Right lobe of liver (tissue), 6 donors: ENCODE measurements at places on chromosomes 2 and 18.

DNA sequence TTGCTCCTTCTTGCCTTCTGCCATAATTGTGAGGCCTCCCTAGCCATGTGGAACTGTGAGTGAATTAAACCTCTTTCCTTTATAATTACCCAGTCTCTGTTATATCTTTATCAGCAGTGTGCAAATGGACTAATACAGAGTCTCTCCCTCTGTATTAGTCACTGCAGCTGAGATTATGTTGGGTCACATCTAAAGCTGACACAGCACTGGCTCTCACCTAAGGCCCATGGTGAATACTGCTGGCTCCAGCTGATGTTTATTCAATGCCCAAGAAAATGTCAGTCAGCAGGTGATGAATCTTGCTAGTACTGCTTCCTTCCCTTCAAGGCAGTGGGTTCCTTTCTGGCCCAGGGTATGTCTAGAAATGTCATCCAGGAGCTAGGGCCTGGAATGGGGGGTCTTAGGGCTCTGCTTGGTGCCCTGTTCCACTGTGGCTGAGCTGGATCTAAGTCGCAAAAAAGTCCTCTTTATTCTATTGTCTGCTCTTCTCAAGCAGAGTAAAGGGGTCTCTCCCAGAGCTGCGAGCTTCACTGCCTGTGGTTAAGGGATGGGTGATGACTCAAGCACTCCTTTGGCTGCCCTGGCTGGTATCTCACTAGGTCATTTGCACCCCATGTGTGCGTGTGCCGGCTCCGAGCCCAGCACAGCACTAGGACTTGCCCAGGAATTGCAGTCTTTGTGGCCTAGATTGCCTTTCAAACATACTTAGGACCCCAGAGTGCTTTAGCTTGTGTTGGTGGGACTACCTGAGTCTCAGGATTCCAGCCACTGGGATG lies 29.9 kb downstream of the PPP1R1C start:
- no peak for DNase-seq

GRCh38 chr2:37800176-37800858 lies 124.8 kb upstream of the RMDN2 start:
- no peak for DNase-seq

DNA sequence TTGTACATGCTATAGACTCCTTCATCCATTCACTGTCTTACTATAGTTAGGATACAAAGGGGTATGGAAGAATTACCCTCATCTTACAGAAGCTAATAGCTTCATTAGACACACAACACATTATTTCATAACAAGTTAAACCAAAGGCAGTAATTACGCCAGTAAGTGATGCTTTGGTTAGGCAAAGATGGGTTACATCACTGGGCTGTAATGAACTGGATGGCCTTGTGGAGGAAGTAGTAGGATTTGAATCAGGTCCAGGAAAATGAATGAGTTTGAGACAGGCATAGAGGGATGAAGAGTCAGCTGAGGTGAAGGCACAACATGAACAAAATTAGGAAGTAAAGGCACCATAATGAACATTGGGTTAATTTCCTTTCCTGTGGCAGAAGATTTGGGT lies 80.1 kb downstream of the SOCS6 start:
- DNase-seq, result no peak

GRCh38 chr18:33697498-33697897 lies 119.5 kb downstream of the ASXL3 start:
- DNase-seq, result no peak

GRCh38 chr2:215027779-215028178 lies 110.6 kb downstream of the ABCA12 start:
- DNase-seq, result no peak

GRCh38 chr18:9441061-9441460 lies 34.3 kb upstream of the RALBP1 start:
- DNase-seq, result no peak

GRCh38 chr18:2979871-2980790 lies 32.8 kb downstream of the LPIN2 start:
- peak; percentile 63 for DNase-seq

DNA sequence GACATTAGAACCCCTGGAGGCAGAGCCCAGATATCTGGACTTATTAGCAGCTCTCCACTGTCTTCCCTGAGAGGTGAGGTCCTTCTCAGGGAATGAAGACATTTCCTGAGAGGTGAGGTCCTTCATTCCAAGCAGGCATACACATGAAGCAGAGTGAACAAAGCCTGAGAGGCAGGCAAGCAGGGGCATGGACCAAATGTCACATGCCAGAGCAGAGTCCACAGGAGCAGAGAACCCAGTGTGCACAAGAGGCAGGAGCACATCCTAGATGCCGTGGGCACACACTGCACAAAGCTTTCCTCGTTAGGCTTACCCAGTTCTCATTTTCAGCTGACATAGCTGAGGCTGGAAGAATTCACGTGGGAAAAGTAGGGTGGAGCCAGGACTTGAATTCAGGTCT lies 759.9 kb upstream of the HS6ST1 start:
- DNase-seq, result no peak

GRCh38 chr2:24899361-24899910 lies 20.6 kb downstream of the ADCY3 start:
- DNase-seq, result no peak

GRCh38 chr2:117537032-117537431 lies 277.5 kb upstream of the DDX18 start:
- no peak for DNase-seq

DNA sequence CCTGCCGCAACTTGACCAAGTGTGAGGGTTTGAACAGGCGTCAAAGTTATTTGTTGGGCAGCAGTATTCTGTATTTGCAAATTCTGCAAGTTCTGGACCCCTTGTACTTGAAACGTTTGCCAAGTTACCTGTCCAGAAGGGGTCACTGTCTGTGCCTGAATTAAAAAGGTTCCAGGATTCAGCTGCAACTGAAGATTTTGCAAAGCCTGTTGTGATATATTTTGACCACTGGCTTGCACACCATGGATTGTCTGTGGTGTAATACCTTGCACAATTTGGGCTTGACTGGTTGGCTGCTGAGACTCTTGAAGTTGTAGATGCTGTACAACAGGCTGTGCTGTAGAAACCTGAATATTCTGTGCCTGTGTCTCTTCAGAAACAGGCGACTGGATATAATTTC lies 10.2 kb downstream of the SP3 start:
- no peak for DNase-seq

DNA sequence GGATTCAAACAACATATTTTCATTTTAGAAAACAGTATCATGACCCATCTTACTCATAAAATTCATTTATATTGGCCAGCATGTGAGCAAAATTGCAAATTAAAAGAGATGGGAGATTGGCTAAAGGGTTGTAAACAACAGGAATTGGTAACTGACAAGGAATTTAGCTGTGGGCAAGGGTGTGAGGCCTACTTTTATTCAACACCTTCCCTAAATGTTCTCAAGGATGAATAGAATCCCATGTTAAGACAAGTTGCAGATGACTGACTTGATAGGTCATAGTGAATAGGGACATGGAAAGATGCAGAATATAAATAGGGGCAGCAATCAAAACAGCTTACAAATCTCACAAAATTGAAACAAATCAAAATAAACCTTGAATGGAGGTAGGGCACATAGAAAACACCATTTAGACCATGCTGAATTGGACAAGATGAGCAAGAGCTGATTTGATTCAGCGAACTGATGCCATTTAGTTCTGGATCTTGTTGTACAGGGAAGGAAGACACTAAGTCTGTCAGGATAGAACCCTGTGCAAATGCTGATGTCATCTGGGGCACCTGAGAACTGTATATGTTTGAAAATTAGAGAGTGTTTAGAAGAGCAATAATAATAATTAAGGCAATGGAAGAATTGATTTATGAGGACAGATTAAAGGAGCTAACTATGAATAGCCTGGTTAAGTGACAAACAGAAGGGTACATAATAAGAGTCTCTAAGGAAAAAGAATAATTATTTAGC lies 509.7 kb downstream of the ZEB2 start:
- no peak for DNase-seq

DNA sequence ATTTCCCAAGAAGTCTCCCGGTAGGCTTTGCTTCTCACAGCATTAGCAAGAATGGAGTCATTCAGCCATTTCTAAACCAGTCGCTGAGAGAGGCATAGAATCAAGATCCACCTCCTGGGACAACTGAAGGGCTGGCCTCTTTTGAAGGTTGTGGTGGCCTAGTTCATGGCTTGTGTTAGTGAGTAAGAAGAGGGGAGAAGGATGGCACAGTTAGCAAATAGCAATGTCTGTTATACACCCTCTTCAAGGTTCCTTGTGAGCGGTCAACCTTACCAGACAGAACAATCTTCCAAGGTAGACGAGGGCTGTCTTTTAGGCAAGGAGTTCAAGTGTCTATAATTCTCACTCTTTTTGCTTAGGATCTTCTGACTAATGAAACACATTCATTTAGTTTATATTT lies 35.4 kb upstream of the DNAH7 start:
- DNase-seq, result no peak

- no peak for DNase-seq
Observed at GRCh38 chr2:121187351-121187981, 97.5 kb downstream of the TFCP2L1 start.

GRCh38 chr2:55999231-55999630 lies 75.6 kb upstream of the EFEMP1 start:
- DNase-seq, result no peak

GRCh38 chr2:59658906-59659635 lies 894.4 kb downstream of the BCL11A start:
- DNase-seq, result no peak

DNA sequence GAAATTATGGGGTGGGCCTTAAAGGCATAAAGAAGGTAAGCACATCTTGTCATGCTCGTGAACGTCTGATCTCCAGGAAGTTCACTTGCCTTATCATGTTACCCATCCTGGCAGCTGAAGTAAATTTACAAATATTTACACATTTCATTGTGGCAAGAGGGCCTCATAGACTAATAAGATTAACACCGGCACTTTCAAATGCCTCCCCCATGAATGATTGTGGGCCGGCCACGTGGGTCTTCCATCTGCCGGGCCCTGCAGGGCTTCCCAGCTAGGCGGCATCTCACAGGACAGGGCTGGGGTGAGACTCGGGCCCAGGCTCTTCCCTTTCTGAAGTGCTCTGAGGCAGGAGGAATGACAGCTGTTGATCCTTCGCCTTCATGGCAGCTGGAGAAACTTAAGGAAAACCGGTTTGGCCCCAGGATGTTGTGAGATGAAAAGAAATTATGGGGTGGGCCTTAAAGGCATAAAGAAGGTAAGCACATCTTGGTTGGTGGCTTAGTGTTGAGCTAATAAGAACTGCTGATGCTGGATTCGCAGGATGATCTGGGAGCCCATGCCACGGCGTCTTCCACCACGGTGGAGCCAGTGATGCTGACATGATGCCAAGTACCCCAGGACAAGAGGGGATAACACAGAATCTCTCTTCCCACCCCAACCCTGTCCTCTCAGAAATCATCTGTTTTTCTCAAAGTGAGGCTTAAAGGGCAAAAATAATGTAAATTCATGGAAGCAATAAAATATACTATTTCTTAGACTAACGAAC lies 176.3 kb downstream of the SEPTIN10 start:
- DNase-seq, result no peak

- no peak for DNase-seq
Observed at GRCh38 chr2:186749219-186749618, 55.4 kb downstream of the FAM171B start.

- no peak for DNase-seq
Observed at GRCh38 chr2:130300970-130301348, 41.7 kb upstream of the IMP4 start.

DNA sequence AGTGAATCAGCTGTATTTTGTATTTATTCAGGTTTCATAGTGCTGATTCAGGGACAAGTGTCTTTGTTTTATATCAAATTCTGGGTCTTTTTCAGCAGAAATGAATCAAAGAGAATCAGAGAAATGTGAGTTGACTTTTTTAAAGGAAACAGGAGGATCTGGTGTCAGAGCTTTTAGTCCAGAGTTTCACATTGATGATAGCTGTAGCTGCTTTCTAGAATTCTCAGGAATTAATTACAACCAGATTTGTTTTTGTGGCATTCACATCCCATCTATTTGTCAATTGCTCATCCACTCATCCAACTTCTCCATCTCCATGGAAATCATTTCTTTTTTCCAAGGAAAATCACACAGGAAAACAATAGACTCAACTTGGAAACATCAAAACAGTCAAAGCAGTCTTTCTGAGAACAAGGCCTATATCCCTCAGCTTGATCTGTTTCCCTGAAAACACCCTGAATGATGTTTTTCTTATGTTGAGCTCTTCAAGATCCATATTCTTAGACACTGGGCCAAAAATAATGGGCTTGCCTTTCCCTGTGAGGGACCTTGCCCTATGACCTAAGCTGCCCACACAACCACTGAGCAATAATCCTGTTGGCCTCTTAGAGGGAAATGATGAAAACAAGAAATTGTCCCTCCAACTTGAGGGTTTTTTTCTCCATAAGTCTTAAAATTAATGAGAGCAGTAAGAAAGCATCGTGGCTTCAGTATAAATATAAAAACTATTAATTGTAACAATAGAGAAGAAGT lies 249.5 kb upstream of the FN1 start:
- no peak for DNase-seq

DNA sequence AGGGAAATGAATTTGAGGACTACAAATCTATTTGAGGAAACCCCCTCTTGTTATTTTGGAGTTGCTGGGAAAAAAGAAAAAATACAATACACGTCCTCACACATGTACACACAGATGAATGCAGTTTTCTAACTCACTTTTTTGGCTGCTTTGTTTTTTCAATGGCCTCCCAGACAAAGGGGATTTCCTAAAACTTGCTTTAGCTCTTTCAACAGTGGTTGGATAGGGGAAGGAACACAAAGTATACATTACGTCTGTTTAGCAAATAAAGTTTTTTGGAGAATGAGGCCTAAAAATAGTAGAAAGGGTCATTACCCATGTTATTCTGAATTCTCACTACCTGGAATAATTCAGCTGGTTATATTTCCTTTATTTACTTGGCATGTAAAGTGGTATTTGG lies 125.3 kb upstream of the ITGB6 start:
- DNase-seq, result no peak

DNA sequence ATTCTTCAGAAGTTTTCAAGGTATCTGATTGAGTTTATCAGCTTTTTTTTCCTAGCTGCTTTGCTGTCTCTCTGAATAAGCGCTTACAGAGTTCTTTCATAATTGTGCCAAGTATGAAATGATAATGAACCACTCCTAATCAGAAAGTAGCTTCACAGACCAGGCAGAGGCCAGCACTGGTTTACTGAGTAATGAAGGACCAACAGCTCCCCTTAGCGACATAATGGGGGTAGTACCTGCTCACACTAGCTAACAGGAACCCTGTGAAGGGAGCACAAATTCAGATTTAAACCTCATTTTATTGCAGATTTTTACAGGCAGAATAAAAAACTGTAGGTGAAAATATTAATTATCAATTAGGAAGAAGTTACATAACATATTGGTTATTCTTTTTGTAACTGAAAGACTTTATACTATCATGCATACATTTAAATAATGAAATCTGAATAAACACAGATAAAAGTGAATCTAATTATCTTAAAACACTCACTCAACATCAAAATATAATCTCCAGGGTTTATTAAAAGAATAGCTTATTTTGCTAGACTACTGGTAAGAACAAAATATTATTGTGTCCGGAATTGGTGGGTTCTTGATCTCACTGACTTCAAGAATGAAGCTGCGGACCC lies 53.7 kb upstream of the LRRC30 start:
- DNase-seq, result no peak

- DNase-seq, result peak; percentile 37
Observed at GRCh38 chr18:57428221-57429150, 6.7 kb upstream of the ONECUT2 start.

- no peak for DNase-seq
Observed at GRCh38 chr2:43537137-43537536, 58.7 kb downstream of the THADA start.

- DNase-seq, result no peak
Observed at GRCh38 chr18:8435376-8435775, 173.9 kb upstream of the RAB12 start.

- no peak for DNase-seq
Observed at GRCh38 chr2:206379886-206380285, 63.4 kb upstream of the ADAM23 start.
